A549 treated with Mapracorat at 1 μM for 4 hours (cell line): ENCODE measurements at places on chromosomes 4 and X. TPM values are rescaled to one million over a fixed set of nuclear protein-coding genes. Genes with fewer than 3 reads are reported as not detected.

Gene NPNT
- 0.34 to 0.57 TPM (median 0.35 TPM) in 5 replicates for total RNA-seq

Gene STATH
- not detected in 5 replicates for total RNA-seq

Gene SNX25
- 5.6 to 8.3 TPM (median 7.0 TPM) in 5 replicates for total RNA-seq

Gene FGF13
- 0.13 TPM in 1 of 5 replicates, not detected in the others for total RNA-seq

Gene GNRHR
- total RNA-seq, result not detected in 5 replicates

Gene RRAGB
- total RNA-seq, result 12.8 to 15.0 TPM (median 14.5 TPM) in 5 replicates

Gene PPM1K
- 0.44 to 0.83 TPM (median 0.67 TPM) in 5 replicates for total RNA-seq

Gene ZNF141
- total RNA-seq, result 2.2 to 2.6 TPM (median 2.5 TPM) in 5 replicates

Gene SPATA4
- total RNA-seq, result 0.12 to 0.31 TPM (median 0.27 TPM) in 5 replicates

Gene ADRA2C
- 6.1 to 12.2 TPM (median 11.8 TPM) in 5 replicates for total RNA-seq

Gene P2RY10
- not detected in 5 replicates for total RNA-seq

Gene BMPR1B
- total RNA-seq, result 4.8 to 7.3 TPM (median 7.1 TPM) in 5 replicates

Gene ASIC5
- not detected in 5 replicates for total RNA-seq

Gene PIN4
- 32.1 to 78.9 TPM (median 37.7 TPM) in 5 replicates for total RNA-seq

Gene XIAP
- total RNA-seq, result 20.7 to 31.6 TPM (median 24.6 TPM) in 5 replicates

Gene FGA
- total RNA-seq, result 16.0 to 20.0 TPM (median 16.2 TPM) in 5 replicates

Gene LONRF3
- 2.5 to 3.9 TPM (median 3.3 TPM) in 5 replicates for total RNA-seq

Gene PPEF2
- total RNA-seq, result not detected in 5 replicates

Gene ARHGAP24
- 3.7 to 4.1 TPM (median 3.7 TPM) in 5 replicates for total RNA-seq

Gene TLR2
- total RNA-seq, result 0.29 to 0.79 TPM (median 0.51 TPM) in 5 replicates

Gene FRG2
- total RNA-seq, result not detected in 5 replicates

Gene NKX1-1
- total RNA-seq, result not detected in 5 replicates

Gene GBA3
- not detected in 5 replicates for total RNA-seq

Gene SMPX
- total RNA-seq, result 0.20 TPM in 1 of 5 replicates, not detected in the others

Gene ELK1
- 29.4 to 38.8 TPM (median 37.6 TPM) in 5 replicates for total RNA-seq

Gene SH3TC1
- total RNA-seq, result 14.3 to 27.7 TPM (median 22.6 TPM) in 5 replicates

Gene VCX
- not detected in 5 replicates for total RNA-seq

Gene DCAF4L1
- total RNA-seq, result 0.12 to 0.19 TPM (median 0.15 TPM) in 5 replicates

Gene NEIL3
- 7.7 to 10.5 TPM (median 8.7 TPM) in 5 replicates for total RNA-seq

Gene FAM120C
- total RNA-seq, result 4.0 to 6.3 TPM (median 4.9 TPM) in 5 replicates

Gene TMEM35A
- total RNA-seq, result not detected in 5 replicates

Gene FGF2
- total RNA-seq, result 26.9 to 57.2 TPM (median 51.8 TPM) in 5 replicates

Gene USP17L26
- total RNA-seq, result not detected in 5 replicates

Gene KIAA1210
- not detected in 5 replicates for total RNA-seq

Gene APOO
- 28.2 to 34.2 TPM (median 30.2 TPM) in 5 replicates for total RNA-seq

Gene CXorf49
- not detected in 5 replicates for total RNA-seq

Gene PAGE2
- total RNA-seq, result not detected in 5 replicates
